Hair follicle dermal papilla cell (primary cell): ENCODE measurements at places on chromosomes 3 and 15. TPM values are rescaled to one million over a fixed set of nuclear protein-coding genes. Genes with fewer than 3 reads are reported as not detected.

Gene MINAR1
- total RNA-seq: 7.1 and 7.2 TPM in 2 replicates

Gene AADACL2
- total RNA-seq: not detected in 2 replicates

Gene GOLGA6A
- total RNA-seq: not detected in 2 replicates

Gene FETUB
- not detected in 2 replicates for total RNA-seq

Gene GDPGP1
- 4.5 and 7.5 TPM in 2 replicates for total RNA-seq

Gene TPRG1
- 0.97 and 1.8 TPM in 2 replicates for total RNA-seq

Gene ADAMTSL3
- not detected in 2 replicates for total RNA-seq

Gene CPOX
- total RNA-seq: 16.8 and 20.8 TPM in 2 replicates

Gene TRH
- total RNA-seq: not detected in 2 replicates

Gene ITIH3
- 1.1 TPM in 1 of 2 replicates, not detected in the other for total RNA-seq

Gene ATP13A4
- not detected in 2 replicates for total RNA-seq

Gene CEP63
- total RNA-seq: 18.0 and 69.2 TPM in 2 replicates

Gene TP53BP1
- total RNA-seq: 82.0 and 90.9 TPM in 2 replicates

Gene SEMA7A
- 34.2 and 41.2 TPM in 2 replicates for total RNA-seq

Gene IGDCC3
- under 0.01 and 0.16 TPM in 2 replicates for total RNA-seq

Gene NPAP1
- not detected in 2 replicates for total RNA-seq

Gene SI
- total RNA-seq: not detected in 2 replicates

Gene SNX22
- total RNA-seq: 0.16 and 0.24 TPM in 2 replicates

Gene IMPG2
- total RNA-seq: 0.65 and 0.73 TPM in 2 replicates

Gene FBXO45
- 6.0 and 6.2 TPM in 2 replicates for total RNA-seq

Gene FBLN2
- total RNA-seq: 493 and 624 TPM in 2 replicates

Gene LRRC31
- not detected in 2 replicates for total RNA-seq

Gene SLC28A2
- total RNA-seq: not detected in 2 replicates

Gene IQGAP1
- total RNA-seq: 233 and 273 TPM in 2 replicates

Gene ZMYND10
- total RNA-seq: 0.65 and 2.1 TPM in 2 replicates

Gene DCLK3
- under 0.01 TPM in 1 of 2 replicates, not detected in the other for total RNA-seq

Gene RASGRF1
- not detected in 2 replicates for total RNA-seq

Gene SH2D7
- total RNA-seq: not detected in 2 replicates

Gene CLDN16
- total RNA-seq: not detected in 2 replicates

Gene ACP3
- total RNA-seq: under 0.01 TPM in 2 replicates

Gene CD96
- total RNA-seq: not detected in 2 replicates

Gene GNL3
- total RNA-seq: 113 and 126 TPM in 2 replicates

Gene HACL1
- total RNA-seq: 24.5 and 25.0 TPM in 2 replicates

Gene CYP1A2
- total RNA-seq: not detected in 2 replicates

Gene TRIM69
- total RNA-seq: 15.3 and 18.0 TPM in 2 replicates

Gene RMDN3
- 15.7 and 21.6 TPM in 2 replicates for total RNA-seq

Gene KNSTRN
- total RNA-seq: 10.9 and 12.0 TPM in 2 replicates

Gene ARGFX
- total RNA-seq: not detected in 2 replicates

Gene LSAMP
- total RNA-seq: 0.12 and 0.49 TPM in 2 replicates

Gene CCR2
- total RNA-seq: not detected in 2 replicates

Gene MAP1A
- 115 and 116 TPM in 2 replicates for total RNA-seq

Gene CCR9
- not detected in 2 replicates for total RNA-seq

Gene LDHAL6B
- total RNA-seq: not detected in 2 replicates
